AG10803 (cell line): ENCODE measurements at places on chromosomes 16 and 17.

GRCh38 chr16:76577003-76577402 lies 299.8 kb downstream of the CNTNAP4 start:
- DNase-seq: no peak

GRCh38 chr16:55155815-55156214 lies 168.2 kb upstream of the IRX6 start:
- DNase-seq: no peak

DNA sequence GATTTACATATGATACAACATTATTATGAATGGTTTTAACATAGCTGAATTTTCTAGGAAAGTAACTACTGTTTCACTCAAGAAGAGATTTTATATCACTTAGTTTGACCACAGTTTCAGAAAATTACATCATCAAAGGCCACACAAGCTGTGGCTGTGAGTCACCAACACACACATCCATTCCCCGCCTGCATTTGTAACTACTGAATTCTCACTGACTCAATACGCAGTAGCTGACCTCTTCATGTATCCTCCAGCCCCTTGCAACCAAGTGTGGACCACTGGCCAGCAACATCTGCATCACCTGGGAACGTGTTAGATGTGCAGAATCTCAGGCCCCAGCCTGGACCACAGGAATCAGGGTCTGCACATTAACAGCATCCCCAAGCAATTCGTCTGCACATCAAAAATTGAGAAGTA lies 197.6 kb downstream of the XYLT1 start:
- peak; percentile 94 for DNase-seq

DNA sequence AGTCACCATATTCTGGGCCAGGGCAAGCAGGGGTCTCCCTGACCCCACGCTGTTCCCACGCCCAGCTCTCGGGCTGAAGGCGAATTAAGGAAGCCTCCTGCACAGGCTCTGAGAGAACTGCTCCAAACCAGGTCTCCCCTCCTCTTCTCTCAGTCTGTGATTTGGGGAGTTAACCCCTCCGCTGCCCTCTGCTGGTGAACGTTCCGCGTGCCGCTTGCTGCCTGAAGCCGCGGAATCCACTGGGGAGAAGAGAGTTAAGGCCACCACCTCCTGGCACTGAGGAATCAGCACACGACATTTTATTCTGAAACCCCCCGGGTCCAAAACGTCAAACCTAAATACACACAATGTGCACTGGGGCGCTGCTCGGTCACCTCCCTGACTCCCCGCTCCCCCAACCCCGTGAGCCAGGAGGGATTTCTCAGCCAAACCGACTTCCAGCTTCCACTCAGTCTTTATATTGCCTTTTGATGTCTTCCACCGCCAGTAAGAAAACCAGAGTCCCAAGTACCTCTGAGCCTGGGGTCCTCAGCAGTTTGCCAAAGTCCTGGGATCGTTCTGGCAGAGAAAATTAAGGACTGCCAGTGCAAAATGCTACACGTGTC lies 54.4 kb upstream of the RCVRN start:
- DNase-seq: peak; percentile 45

- DNase-seq: peak; percentile 96
Observed at GRCh38 chr17:7587420-7588151, 2.3 kb downstream of the SOX15 start.

DNA sequence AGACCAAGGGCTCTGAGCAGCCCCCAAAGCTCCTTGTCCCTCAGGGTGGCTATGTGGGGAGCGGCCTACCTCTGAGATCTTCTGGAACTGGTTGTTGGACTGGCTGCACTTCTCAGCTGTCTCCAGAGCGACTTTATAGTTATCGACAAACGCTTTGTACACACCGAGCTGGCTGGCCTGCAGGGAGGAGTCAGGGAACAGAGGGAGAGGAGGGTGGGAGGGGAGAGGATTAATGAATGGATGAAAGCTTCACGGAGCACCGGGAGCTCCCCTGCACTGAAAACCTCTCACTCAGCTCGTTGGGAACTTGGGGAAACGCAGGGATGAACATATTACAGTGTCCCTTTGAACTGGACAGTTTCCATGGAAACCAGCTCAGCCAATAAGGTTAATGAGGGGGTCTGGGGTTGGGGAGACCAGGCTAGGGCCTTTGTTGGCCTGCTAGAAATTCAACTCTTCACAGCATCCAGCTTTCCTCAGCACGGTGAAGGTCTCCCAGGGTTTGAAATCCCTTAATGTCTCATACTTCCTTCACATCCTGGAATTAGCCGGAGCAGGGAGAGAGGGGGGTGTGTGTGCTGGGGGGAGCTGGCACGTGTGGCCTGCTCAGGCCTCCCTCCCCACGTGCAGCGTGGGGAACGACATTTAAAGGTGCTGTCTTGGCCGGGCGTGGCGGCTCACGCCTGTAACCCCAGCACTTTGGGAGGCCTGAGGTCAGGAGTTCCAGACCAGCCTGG lies 86.7 kb downstream of the TIMM22 start:
- no peak for DNase-seq

- no peak for DNase-seq
Observed at GRCh38 chr16:56279132-56279531, 87.8 kb downstream of the GNAO1 start.

DNA sequence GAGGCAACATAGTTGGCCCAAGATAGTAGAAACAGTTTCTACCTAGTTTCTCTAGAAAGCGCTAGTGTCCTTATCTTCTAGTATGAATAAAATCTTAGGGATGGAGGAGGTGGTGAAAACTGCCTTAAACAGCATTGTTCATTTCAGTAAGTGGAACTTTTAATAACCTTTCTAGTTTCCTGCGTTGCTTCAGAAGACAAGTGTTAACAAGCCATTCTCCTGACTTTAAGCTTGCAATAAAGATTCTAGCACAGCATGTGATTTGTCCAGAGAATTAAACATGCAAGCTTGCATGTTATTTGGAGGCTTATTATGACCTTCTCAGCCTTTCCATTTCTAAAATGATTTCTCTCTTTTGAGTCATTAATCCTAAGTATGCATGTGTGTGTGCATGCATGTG lies 72.3 kb downstream of the TANGO6 start:
- no peak for DNase-seq

GRCh38 chr17:76461765-76462555 lies 5.4 kb upstream of the AANAT start:
- DNase-seq: peak; percentile 49

DNA sequence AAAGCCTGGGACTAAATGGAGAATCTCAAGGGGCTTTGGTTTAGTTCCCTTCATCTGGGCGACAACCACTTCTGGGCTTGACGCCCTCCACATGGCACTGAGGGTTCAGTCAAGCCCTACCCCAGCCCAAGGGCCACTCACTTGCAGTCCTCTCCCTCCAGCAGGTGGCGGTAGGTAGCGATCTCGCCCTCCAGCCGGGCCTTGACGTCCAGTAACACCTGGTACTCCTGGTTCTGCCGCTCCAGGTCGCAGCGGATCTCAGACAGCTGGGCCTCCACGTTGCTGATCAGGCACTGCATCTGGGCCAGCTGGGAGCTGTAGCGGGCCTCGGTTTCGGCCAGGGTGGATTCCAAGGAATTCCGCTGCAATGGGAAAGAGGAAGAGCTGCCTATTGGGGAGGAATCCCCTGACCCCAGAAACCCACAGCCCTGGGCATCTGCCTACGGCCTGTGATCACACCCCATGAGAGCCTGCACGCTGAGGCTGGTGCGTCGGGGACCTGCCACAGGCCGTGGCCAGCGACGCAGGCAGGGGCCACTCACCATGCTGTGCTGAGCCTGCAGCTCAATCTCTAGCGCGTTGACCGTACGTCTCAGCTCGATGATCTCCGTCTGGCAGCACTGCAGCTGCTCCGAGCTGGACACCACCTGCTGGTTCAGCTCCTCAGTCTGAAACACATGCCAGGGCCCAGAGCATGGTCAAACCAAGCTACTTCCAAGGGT lies 2.7 kb downstream of the KRT36 start:
- DNase-seq: no peak

DNA sequence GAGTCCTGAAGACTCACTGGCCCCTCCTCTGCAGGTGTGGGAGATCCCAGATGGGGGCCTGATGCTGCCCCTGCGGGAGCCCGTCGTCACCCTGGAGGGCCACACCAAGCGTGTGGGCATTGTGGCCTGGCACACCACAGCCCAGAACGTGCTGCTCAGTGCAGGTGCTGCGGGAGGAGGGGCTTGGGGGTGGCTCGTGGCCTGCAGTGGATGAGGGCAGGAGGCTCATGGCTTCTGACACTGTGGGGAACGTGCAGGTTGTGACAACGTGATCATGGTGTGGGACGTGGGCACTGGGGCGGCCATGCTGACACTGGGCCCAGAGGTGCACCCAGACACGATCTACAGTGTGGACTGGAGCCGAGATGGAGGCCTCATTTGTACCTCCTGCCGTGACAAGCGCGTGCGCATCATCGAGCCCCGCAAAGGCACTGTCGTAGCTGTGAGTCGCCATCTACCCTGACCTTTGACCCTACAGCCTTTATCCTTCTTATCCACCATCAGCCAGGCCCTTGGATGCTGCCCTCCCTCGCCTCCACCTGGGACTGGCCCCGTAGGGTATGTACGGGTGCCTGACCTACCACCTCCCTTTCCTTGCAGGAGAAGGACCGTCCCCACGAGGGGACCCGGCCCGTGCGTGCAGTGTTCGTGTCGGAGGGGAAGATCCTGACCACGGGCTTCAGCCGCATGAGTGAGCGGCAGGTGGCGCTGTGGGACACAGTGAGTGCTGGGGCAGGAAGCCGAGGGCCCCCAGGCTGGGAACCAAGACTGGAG lies 3.6 kb downstream of the CORO1A start:
- DNase-seq: peak; percentile 39

- DNase-seq: no peak
Observed at GRCh38 chr16:26649381-26650045, 417.2 kb upstream of the C16orf82 start.

GRCh38 chr16:30886145-30886544 lies 7.7 kb downstream of the BCL7C start:
- no peak for DNase-seq

DNA sequence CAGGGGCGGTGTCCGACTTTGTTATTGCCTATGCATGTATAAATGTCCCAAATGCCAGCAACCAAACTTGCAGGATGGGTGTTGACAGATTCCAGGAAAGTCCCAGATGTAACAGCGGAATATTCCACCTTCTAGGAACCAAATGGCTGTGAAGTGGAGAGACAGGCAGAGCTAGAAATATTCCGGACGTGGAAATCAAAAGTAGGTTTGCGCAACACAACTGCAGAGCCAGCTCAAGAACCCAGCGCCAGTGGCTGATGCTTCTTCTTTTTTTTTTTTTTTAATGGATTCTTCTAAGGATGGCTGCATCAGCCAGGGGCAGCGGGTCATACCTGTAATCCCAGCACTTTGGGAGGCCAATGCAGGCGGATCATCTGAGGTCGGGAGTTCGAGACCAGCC lies 601.7 kb downstream of the MAF start:
- DNase-seq: no peak

GRCh38 chr17:34486761-34487160 lies 92.6 kb upstream of the TMEM132E start:
- no peak for DNase-seq
